ENCODE measurements at places on chromosomes 1 and 21.

GRCh38 chr1:241109039-241109438 is 248.0 kb downstream of the RGS7 start:
- no peak for DNase-seq

- DNase-seq: no peak
Measured at GRCh38 chr1:118186026-118186425, 998 bp upstream of the SPAG17 start.

- no peak for DNase-seq
Measured at GRCh38 chr1:179327196-179327595, 33.6 kb downstream of the SOAT1 start.

DNA sequence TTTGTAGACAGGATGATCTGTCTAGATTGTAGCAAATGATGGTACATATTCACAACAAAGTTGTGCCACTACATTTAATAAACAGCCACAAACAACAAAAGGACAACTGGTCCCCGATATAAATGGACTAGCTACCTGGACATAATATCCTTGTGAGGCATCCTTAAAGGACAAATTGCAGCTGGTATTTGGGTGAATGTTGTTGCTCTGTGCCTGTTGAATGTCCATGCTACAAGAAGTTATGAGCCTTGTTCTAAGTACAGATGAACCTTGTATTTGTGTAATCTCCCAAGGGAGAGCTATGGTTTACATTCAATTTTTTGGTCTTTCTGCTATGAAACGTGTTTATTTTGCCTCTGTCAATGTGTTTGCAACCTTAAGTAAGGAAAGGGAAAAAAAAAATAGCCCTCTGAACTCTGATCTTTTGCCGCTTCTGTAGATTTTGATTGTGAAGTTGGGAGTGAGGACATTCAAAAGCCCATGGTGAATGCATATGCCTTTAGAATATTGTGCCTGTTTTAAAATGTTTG is 26.5 kb downstream of the SFT2D2 start:
- DNase-seq: no peak

DNA sequence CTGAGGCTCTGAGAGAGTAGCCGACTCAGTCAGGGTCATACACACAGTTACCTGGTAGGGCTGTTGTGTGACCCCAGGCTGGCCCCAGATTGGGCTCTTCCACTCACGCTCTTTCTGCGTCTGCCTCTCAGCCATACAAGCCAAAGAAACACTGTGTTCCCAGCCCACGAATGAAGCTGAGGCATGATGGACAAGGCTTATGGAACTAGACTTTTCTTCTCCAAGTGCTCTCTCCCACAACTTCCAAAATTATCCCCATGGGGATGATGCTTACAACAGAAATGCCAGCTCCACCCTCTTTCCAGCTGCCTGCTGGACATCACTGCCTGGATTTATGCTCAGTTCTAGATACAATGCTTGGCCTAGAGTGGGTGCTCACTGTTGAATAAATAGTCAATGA is 102.8 kb upstream of the JUN start:
- no peak for DNase-seq

- no peak for DNase-seq
Measured at GRCh38 chr1:238306411-238306810, 415.7 kb upstream of the ZP4 start.

DNA sequence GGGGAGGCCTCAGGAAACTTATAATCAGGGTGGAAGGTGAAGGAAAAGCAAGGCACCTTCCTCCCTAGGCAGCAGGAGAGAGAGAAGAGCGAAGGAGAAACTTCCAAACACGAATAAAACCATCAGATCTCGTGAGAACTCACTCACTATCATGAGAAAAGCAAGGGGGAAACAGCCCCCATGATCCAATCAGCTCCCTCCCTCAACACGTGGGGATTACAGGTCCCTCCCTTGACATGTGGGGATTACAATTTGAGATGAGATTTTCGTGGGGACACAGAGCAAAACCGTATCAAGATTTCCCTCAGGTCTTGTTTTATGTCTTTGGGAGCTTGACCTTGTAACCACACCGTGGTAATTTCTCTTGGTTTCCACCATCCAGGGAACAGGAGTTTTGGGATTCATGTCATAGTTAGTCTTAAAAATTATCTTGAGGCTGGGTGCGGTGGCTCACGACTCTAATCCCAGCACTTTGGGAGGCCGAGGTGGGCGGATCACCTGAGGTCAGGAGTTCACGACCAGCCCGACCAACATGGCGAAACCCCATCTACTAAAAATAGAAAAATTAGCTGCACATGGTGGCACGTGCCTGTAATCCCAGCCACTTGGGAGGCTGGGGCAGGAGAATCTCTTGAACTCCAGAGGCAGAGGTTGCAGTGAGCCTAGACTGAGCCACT is 47.2 kb upstream of the NBPF3 start:
- DNase-seq: no peak

DNA sequence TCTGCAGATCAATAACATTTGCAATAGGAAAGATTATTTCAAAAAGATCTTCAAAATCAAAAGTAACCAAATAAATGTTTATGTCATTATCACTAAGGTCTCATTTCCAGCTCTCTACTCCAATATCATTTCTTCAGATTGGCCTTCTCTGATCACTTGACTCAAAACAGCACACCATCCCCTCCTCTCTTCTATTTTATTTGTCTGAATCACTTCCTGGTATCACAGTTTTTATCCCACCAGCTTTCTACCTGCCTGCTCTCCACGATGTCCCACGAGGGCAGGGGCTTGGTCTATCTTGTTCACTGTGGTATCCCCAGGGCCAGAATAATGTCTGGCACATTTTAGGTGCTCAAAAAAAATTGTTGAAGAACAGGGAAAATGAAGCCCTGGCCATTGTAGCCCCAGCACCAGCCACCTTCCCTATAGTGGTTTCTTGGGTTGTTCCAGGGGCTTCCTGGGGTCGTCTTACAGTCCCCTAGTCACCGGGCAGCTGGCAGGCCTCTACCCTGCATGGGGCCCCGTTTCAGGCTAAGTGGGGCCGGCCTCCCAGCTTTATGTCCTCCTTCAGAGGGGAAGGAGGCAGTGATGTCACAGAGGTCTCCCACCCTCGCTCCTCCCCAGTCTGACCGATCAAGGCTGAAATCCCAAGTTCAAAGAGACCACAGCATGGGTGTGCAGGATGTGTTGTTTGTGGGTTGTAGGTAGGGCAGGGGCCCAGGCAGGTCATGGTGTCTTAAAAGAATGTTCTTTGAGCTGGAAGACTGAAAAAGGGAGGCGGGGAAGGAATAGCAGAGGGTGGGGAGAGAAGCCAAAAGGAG is 3.5 kb upstream of the PADI1 start:
- no peak for DNase-seq

GRCh38 chr1:233664804-233665574 is 51.1 kb downstream of the KCNK1 start:
- no peak for DNase-seq

GRCh38 chr1:175402336-175402735 is 209.8 kb upstream of the KIAA0040 start:
- DNase-seq: no peak

GRCh38 chr1:118243269-118243668 is 58.2 kb upstream of the SPAG17 start:
- DNase-seq: no peak
